HCT116 (cell line): ENCODE measurements at places on chromosomes 16 and 17.

- DNase-seq, result no peak
Observed at GRCh38 chr17:4534515-4534914, 20.7 kb downstream of the MYBBP1A start.

DNA sequence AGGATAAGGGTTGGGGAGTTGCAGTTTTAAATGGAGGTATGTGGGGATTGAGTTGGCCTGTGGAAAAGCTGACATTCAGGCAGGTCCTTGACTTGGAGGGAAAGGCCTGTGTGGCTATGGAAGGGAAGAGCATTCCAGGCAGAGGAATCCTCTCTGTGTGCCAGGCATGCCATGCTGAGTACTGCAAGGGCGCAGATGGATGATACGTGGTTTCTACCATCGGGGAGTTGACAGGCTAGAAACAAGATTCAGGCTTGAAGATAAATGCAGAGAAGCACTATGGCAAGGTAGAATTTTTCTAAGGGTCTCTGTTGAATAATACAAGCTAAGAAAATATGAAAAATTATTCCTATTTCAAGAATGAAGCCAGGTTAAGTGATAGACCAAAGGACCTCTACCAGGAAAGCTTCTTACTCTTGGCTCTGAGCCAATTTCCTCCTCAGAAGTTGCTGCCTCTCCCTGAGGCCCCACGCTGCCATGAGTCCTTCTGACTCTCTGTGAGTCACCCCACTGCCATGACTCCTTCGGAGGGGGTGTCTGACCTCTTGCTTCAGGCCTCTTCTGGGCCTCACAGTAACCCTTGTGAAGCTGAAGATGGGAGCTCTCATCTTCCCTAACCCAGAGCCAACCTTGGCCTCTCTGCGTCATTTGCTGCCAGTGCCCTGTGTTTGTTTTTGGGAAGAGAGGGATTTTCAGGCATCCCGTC, 75.8 kb downstream of the WNT3 start:
- DNase-seq, result peak; percentile 57

- DNase-seq, result no peak
Observed at GRCh38 chr16:87918338-87918737, 18.0 kb downstream of the CA5A start.

- no peak for DNase-seq
Observed at GRCh38 chr17:15119968-15120367, 145.2 kb downstream of the PMP22 start.

DNA sequence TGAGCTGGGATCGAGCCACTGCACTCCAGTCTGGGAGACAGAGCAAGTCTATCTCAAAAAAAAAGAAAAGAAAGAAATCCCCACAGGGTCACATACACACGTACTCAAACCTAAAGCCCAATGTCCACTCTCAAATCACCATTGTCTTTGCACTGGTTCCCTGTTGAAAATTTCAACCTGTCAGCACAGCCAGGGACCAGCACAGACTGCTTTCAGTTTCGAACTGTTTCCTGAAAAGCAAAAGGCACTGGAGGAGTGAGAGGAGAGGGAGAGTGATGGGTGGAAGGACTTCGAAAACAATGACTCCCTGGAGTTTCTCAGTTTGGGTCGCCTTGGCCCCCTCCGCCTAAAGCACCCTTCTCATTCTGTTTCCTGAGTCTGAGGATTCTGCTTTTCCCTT, 9.0 kb upstream of the CD300C start:
- DNase-seq, result no peak

DNA sequence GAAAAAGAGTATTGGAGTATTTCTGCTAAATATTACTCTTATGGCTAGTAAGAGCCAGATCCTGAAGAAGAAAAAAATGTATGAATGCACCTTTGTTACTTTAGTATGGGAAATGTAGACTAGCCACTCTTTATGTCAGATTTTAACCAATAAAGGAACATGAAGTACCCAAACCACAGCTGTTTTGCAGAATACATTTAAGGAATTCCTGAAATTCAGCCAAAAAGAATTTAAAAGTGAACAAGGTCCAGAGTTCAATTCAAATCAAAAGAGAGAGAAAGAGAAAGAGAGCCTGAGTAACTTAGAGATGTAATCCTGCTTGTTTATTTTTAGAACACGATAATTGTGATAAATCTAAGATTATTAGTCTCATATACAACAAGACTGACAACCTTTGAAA, 1.2 kb downstream of the KCNJ16 start:
- DNase-seq, result no peak

GRCh38 chr16:47715442-47716083, 254.4 kb downstream of the PHKB start:
- DNase-seq, result no peak

DNA sequence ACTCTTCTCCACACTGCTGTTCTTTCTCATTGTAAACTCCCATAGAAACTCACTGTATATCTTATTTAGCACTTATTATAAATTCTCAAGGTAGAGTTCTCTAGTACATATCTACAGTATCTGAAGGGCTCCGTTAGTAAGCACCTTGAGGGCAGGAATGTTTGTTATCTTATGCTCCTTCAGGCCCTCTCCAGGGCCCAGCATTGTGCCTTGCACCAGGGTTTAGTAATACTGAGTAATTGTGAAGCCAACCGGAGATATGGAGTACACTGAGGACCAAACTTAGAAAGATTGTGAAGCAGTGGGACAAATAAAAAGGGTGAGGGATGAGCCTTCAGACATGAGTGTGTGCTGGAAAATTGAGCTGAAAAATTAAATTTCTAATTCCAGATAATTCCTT, 26.4 kb downstream of the RNF43 start:
- no peak for DNase-seq

DNA sequence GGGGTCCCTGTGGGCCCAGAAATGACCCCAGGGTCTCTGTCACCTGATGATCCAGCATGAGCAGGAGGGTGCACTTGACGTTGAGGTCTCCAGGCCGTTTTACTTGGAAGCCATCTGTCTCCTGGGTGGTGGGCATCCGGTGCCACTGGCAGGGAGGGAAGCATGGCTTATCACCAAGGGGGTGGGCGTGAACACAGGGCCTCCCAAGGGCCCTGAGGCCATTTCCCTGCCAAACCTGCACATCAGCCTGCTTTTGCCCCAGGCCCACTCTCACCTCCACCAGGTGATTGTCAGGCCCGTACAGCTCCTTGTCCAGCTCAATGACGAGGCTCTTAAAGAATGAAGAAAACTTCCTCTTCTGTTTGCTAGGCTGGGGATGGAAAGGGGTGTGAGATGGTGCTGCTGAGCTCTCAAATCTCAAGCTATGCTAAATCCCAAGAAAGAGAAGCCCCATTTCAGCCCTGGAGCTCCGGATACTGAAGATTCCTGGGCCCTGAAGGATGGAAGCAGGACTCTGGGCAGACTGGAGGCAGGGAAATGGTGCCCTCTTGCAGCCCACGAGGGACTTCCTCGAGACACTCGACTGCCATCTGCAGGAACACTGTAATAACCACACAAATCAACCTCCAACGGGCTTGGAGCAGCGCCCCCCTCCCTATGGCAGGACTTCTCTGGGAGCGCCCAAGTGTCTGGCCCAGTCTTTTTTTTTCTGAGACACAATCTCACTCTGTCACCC, 7.1 kb upstream of the FTSJ3 start:
- DNase-seq, result peak; percentile 83

- DNase-seq, result no peak
Observed at GRCh38 chr17:47099451-47099986, 89.6 kb downstream of the CDC27 start.

DNA sequence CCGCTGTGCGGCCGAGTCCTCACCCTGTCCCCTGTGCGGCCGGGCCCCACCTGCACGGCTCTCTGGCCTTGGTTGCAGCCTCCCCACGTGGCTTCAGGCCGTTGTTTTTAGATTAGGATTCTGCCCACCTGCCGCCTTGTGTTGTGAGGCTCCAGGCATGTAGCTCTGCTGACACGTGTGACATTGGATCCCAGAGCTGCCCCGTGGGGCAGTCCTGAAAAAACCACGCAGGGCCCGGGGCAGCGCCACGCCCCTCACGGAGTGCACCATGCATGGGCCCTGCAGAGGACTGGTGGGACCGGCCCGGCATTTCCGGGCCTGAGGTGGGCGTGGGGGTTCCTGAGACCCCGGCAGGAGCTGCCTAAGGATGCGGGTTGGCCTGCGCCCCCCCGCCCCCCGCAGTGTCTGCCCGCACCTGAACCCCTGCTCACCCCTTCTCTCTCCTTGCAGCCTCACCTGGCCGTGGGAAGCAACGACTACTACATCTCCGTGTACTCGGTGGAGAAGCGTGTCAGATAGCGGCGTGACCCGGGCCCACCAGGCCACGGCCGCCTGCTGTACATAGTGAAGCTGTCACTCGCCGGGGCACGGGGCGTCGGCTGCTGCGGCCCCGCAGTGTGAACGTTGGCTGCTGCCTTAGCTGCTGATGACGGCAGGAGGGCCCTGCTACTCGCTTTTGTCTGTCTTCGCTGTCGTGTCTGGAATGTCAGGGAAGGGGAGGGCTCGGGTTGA, 27.7 kb upstream of the CHMP6 start:
- DNase-seq, result no peak

DNA sequence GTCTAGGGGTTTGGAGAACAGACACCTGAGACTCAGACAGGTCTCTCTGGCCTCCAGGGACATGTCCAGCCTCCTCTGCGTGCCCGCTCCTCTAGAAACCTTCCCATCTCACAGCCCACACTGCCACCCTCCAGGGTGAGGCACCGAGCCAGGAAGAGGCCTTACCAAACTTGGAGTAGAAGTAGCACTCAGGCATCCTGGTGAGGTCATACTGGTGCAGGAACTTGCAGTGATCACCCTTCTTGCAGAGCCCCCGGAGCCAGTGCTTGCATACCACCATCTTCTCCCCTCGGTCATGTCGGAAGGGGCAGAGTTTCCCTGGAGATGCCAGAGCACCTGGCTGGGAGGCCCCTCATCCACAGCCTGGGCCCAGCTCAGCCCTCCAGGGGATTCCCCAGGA, 4.2 kb downstream of the CPSF4L start:
- DNase-seq, result no peak

DNA sequence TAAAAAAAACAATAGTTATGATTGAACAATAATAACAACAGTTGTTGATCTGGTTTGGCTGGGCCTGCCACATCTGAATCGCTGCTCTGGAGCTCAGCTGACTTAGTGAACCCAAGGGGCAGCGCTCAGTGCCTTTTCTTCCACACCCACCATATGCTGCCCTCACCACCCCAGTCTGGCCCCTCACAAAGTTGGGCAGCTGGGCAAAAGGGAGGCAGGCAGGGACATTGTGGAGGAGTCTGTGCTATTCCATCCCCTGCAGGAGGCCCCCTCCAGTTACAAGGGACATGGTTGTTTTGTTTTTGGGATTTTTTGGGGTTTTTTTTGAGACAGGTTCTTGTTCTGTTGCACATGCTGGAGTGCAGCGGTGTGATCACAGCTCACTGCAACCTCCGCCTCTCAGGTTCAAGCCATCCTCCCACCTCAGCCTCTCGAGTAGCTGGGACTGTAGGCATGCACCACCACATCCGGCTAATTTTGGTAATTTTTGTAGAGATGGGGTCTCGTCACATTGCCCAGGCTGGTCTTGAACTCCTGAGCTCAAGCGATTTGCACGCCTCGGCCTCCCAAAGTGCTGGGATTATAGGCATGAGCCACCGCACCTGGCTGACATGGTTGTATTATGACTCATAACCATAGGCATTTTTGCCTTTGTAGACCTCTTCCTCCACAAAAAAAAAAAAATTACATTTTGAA, 8.6 kb upstream of the PECAM1 start:
- DNase-seq, result no peak

DNA sequence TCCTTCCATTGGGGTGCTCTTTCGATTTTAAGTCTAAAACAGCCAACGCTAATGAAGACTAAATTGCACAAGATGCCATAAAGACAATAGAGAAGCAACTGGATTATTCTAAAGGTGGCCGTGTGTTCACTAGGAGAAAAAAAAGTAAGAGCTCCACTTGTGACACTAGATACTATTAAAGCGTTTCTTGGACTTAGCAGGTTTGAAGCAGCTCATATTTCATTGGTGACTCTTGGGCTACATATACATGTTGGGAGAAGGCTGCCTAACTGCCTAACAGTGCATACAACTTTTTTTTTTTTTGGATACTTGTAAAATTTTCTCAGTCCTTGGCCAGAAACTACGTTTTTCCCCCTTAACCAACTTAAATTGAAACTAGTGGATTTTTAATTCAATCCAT, 111.8 kb upstream of the NOG start:
- no peak for DNase-seq

GRCh38 chr16:10103700-10104099, 78.5 kb downstream of the GRIN2A start:
- DNase-seq, result no peak

DNA sequence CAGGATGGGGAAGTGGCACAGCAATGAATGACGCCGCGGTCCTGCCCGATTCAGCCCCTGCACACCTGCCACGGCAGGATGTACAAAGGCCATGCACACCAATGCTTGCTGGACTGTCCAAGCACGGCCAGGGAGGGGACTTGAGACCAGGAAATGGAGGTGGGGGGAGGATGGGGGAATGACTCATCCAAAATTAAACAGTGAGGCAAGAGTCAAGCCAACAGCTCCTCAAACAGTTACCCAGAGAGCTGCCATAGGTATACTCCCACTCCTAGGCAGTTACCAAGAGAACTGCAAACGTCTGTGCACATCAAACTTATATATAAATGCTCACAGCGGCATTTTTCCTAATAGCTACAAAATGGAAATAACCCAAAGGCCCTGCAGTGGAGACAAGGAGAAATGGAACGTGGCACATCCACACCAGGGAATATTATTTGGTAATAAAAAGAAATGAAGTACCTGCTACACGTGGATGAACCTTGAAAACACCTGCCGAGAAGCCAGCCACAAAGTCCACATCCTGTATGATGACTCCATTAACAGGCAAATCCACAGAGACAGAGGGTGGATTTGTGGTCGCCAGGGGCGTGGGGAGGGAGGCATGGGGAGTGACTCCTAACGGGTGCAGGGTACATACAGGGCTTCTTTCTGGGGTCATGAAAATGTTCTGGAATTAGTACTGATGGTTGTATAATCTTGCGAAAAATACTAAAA, 54.1 kb downstream of the VAC14 start:
- peak; percentile 75 for DNase-seq

GRCh38 chr16:82987767-82988166, 361.0 kb downstream of the CDH13 start:
- DNase-seq, result no peak

DNA sequence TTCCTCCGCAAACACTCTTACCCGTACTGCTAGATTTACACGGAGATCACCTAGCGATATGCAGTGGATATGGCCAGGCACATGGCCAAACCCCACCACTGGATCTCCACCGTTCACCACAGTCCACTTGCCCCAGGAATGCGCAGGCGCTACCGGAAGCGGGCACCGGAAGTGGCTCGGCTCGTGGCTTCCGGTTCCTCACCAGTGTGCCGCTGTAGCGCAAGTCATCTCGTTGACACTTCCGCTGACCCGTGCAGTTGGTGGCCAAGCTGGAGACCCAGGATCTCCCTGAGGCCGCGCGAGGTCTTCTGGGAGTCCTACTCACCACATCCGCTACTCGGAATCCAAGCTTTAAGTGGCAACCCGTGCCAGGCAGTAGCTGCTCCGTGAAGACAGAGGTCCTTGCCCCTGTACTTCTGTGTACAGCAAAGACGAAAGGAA, 11.5 kb downstream of the ZNF597 start:
- DNase-seq, result no peak
